ENCODE measurements at places on chromosomes 2 and 18.

DNA sequence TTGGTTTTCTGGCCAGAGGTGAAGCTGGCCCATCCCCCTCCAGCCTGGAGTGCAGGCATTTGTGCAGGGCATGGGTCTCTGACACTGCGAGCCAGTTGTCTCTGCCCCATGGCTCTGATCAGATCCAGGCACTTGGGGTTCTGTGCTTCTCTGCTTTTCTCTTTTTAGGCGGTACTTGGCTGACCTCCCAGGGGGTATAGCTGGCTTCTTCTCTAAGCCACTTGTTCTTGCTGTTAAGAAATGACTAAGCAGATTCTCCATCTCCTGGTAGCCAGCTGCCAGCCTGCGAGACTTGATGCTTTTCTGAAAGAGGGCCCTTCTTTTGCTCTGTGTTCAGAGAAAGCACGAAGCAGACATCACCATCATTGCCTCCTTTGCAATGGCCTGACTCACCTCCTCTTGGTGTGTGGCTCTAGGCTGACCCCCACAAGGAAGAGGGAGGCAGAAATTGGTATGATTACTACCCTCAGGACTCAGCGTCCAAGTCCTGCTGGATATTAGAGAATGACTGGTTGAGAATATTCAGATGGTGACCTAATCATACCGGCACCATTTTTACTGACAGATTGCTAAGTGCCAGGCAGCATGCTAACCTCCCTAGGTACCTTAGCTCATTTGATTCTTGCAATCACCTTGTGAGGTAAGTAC is 32.7 kb downstream of the TNP1 start:
- H3K27ac ChIP-seq = no peak overlapping the region
- peaks cover 13% of the 10 kb centered on the region for H3K27me3 ChIP-seq
- H3K36me3 ChIP-seq = no peaks in the 10 kb centered on the region
- no peak for DNase-seq

DNA sequence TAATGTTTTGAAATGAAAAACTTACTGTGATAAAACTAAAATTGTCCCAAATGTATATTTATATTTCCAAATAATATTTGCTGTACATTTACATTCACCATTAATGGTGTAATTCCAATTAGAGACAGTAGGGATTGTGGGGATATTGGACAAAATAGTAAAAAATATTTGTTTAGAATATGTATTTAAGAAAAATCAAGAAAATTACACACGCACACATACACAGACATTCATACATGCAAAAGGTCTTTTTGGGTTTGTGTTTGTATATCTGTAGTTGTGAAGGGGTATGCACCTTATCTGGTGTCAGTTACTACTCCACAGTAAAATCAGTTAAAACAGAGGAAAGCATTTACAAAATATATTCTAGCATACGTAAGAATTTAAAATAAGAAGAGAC is 435.9 kb upstream of the ZNF804A start:
- H3K27me3 ChIP-seq = no peaks in the 10 kb centered on the region
- no peaks in the 10 kb centered on the region for H3K36me3 ChIP-seq
- H3K27ac ChIP-seq = no peak overlapping the region

GRCh38 chr2:61538920-61539520 is 864 bp upstream of the XPO1 start:
- peak overlapping the region; percentile 100 for H3K4me3 ChIP-seq
- H3K36me3 ChIP-seq = peaks cover 8% of the 10 kb centered on the region
- peaks cover 5% of the 10 kb centered on the region for H3K27me3 ChIP-seq
- peaks cover 35% of the 10 kb centered on the region for H3K4me1 ChIP-seq
- peak overlapping the region; percentile 100 for H3K27ac ChIP-seq

GRCh38 chr2:56357655-56358295 is 174.0 kb downstream of the CCDC85A start:
- H3K27me3 ChIP-seq = no peaks in the 10 kb centered on the region
- no peaks in the 10 kb centered on the region for H3K36me3 ChIP-seq
- no peak for DNase-seq
- H3K27ac ChIP-seq = no peak overlapping the region

DNA sequence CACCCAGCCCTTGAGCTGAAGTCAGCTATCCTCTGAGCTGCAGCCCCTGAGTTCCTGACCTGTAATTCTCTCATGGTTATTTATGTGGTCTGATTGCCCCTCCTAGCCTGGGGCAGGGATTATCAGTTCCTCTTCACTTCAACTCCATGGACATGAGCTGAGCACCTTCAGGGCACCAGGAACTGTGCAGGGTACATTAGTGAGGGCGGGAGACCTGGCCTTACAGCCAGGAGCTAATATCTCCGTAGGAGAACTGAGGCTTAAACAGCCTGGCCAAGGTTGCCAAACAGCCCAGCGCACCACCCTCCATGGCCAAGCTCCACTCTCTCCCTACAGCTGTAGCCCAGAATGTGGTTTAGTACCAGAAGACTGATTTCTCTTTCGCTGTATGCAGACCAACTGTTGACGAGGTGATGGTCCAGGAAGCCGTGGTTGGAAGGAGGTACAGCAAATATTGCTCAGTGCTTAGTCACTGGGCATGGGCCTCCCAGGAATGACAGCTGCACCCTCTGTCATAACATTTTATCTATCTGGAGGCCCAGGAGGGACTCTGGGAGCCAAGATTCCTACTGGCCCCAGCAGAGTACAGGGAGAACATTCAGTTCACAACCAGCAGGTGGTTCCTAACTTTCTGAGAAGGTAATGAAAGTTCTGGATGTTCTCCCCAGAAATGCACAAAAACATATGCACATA is 228.7 kb upstream of the SIX2 start:
- no peaks in the 10 kb centered on the region for H3K36me3 ChIP-seq
- no peak for DNase-seq
- no peak overlapping the region for H3K27ac ChIP-seq
- peaks cover 18% of the 10 kb centered on the region for H3K27me3 ChIP-seq

GRCh38 chr2:189421644-189422043 is 19.6 kb upstream of the WDR75 start:
- no peak for DNase-seq
- no peak overlapping the region for H3K4me3 ChIP-seq
- H3K27me3 ChIP-seq = peaks cover 2% of the 10 kb centered on the region
- no peaks in the 10 kb centered on the region for H3K36me3 ChIP-seq
- H3K27ac ChIP-seq = no peak overlapping the region

- no peaks in the 10 kb centered on the region for H3K27me3 ChIP-seq
- DNase-seq = no peak
- no peak overlapping the region for H3K4me3 ChIP-seq
- H3K36me3 ChIP-seq = no peaks in the 10 kb centered on the region
- no peaks in the 10 kb centered on the region for H3K4me1 ChIP-seq
Observed at GRCh38 chr2:5609201-5609600, 83.0 kb upstream of the SOX11 start.

GRCh38 chr2:157173740-157174184 is 83.7 kb upstream of the GALNT5 start:
- H3K4me1 ChIP-seq = no peaks in the 10 kb centered on the region
- no peak overlapping the region for H3K4me3 ChIP-seq
- H3K27ac ChIP-seq = no peak overlapping the region
- H3K36me3 ChIP-seq = no peaks in the 10 kb centered on the region
- H3K27me3 ChIP-seq = peaks cover 5% of the 10 kb centered on the region

GRCh38 chr18:61448316-61448715 is 115.1 kb downstream of the CDH20 start:
- DNase-seq = no peak
- no peaks in the 10 kb centered on the region for H3K27me3 ChIP-seq
- no peaks in the 10 kb centered on the region for H3K36me3 ChIP-seq
- no peak overlapping the region for H3K4me3 ChIP-seq
- H3K27ac ChIP-seq = no peak overlapping the region

DNA sequence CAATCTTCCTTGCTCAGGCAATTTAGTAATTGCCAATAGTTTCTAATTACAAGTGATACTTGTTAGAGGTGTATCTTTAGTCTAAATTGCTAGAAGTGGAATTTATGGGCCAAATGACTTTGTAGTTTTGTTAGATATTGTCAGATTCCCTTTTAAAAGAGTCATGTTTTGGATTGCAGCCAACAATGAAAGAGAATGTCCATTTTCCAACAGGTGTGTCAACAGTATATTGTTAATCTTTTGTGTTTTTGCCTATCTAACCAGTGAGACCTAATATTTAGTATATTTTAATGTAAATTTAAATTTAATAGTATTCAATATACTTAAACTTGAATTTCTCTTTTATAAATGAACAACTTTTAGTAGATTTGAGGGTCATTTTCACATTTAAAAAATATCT is 259.4 kb upstream of the ETAA1 start:
- no peaks in the 10 kb centered on the region for H3K27me3 ChIP-seq
- no peak for DNase-seq
- H3K36me3 ChIP-seq = no peaks in the 10 kb centered on the region
- no peaks in the 10 kb centered on the region for H3K4me1 ChIP-seq

- H3K4me1 ChIP-seq = no peaks in the 10 kb centered on the region
- no peaks in the 10 kb centered on the region for H3K36me3 ChIP-seq
- no peaks in the 10 kb centered on the region for H3K27me3 ChIP-seq
- H3K4me3 ChIP-seq = no peak overlapping the region
Observed at GRCh38 chr18:25145731-25146511, 206.0 kb downstream of the ZNF521 start.

DNA sequence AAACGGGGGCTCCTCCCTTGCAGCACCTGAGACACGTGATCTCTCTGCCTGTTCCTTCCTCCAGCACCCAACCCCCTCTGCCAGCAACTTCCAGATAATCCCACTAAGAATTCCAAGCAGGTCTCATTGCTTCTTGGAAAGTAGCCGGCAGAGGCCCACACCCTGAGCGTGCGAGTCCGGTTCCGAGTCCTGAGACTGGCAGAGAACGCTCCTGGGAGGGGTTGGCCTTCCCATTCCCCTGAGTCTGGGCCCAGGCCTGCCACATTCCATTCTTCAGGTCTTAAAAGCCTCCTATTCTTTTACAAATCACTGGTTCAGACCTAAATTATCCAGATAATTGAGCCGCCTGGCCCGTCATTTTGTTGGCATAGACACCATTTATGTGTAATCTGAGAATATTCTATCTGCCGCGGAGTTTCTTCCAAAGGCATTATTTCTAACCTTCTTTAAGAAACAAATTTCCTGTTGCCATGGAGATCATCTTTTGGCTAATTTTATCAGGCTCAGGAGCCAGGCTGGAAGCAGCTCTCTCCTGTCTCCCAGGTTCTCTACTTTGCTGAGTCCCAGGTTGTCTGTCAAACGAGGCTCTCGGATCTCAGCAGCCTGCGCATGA is 165.4 kb downstream of the MYCN start:
- H3K36me3 ChIP-seq = no peaks in the 10 kb centered on the region
- H3K27ac ChIP-seq = no peak overlapping the region
- H3K4me3 ChIP-seq = no peak overlapping the region
- peaks cover 2% of the 10 kb centered on the region for H3K27me3 ChIP-seq

Data from activated T-helper 1 cell treated with anti-CD3 and anti-CD28 coated beads, Interleukin-12 subunit alpha, Interleukin-12 subunit beta, Interleukin-2, Interleukin-4 antibody, amounts not matched to agents 30 ng/mL and 10 ng/mL and 1 ng/mL, durations not matched to agents 14 hours and 24 hours and 36 hours (primary cell).